ENCODE measurements at places on chromosomes 4 and X.

DNA sequence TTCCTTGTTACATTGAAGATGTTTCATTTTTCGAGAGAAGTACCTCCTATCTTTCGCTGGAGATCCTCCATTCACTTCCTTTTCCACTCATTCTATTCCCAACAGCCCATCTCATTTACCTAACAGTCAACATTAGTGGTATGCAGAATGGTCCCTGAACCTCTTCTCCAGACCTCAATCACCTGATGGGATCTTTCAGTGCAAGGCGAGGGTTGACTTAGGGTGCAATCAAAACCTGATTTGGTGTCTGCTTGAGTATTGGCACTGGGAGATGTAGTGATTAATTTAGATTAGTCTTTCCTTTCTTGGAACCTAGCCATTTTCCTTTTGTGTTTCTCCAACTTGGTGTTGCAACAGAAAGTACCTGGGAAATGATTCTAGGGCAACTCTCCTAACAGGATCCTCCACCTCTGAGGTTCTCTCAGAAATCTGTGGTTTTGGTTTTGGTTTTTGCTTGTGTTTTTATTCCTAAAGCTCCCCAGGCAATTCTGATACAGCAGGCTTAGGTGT is 18.4 kb downstream of the DDX3X start:
- no peak for DNase-seq

DNA sequence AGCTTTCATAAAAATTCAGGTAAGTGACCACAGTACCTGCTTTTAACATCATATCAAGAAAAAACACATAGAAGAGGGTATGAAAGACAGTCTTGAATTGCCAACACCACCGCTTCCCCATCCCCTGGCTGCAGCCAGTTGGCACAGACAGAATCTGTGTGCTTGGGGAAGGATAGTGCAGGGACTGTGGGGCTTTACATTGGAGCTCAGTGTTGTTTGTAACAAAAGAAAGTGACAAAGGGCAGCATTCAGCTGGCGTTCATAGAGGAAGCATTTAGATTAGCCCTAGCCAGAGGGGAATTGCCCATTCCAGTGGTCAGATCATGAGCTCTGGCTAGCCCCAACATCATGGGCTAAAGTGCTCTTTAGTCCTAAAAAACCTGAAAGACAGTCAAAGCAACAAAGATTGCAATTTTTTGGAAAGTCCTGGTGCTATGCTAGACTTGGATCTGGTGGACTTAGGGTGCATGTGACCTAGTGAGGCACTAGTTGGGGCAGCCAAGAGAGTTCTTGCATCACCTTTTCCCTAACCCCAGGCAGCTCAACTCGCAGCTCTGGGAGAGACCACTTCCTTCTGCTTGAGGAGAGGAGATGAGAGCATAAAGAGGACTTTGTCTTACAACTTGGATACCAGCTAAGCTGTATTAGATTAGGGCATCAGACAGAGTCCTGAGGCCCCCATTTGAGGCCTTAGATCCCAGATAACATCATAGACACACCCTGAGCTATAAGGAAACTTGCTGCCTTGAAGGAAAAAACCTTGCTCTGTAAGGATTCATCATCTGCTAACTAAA is 1602.4 kb upstream of the ADGRL3 start:
- DNase-seq, result no peak

DNA sequence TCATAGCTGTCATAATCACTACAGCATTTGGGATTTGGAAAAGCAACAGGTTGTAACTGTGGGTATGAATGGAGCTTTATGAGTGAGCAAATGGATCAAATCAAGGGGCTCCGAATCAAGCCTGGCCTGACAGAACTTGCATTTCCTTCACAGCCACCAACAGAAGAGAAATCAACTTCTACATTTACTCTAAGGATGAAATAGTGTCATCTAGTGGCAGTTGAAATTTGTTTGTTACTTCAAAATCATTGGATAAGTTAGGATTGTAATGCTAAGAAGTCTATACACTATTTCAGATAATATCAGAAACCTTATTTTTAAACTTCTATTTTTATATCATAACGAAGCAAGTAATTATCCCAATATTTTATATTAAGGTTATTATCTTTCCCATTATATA is 10.7 kb upstream of the WDR17 start:
- no peak for DNase-seq

- no peak for DNase-seq
These were observed 7.5 kb downstream of the ADD1 start for GRCh38 chr4:2850966-2851798.
